ENCODE measurements at places on chromosomes 3 and 15.

DNA sequence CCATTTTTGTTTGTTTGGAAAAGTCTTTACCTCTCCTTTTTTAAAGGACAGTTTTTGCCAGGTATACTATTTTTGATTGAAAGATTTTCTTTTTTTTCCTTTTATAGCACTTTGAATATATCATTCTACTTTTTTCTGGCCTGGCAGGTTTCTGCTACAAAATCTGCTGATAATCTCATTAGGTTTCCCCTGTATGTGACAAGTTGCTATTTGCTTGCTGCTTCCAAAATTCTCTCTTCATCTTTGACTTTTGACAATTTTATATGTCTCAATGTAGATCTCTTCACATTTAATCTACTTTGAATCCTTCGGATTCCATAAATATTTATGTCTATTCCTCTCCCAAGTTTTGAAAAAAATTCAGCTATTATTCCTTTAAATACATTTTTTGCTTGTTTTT, 838.5 kb downstream of the IGSF11 start:
- DNase-seq = no peak

DNA sequence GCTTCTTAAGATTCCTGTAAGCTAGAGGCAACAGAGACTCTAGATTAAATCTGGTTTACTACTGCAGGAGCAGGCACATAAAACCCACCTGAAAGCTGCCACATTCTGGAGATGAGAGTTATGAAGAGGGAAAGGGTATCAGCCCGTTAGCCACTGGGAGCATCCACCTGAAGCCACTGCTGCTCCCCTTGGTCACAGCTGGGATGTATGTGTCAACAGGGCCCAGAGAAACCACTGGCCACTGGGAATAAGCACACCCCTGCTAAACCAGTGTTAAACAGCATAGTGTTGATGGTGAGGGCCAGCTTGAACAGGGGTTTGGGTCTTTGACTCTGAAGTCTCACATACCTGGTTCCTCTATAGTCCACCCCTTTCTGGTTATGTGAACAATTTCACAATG, 10.9 kb downstream of the SLCO2A1 start:
- no peak for DNase-seq

- no peak for DNase-seq
These were observed 57.4 kb downstream of the ABTB1 start for GRCh38 chr3:127730171-127730570.

- peak; percentile 67 for DNase-seq
These were observed 10.5 kb downstream of the ISG20 start for GRCh38 chr15:88649286-88649733.

DNA sequence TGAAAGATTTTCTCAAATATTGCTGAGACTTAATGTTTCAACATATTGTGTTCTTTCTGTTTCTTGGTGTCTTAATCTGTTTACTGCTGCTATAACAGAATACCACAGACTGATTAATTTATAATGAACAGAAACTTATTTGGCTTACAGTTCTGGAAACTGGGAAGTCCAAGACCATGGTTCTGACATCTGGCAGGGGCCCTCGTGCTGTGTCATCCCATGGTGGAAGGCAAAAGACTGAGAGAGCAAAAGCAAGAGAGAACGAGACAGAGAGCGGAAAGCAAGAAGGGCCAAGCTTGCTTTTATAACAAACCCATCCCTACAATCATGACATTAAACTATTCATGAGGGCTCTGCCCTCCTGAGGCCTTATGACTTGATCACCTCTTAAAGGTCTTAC, 88.7 kb downstream of the ARNT2 start:
- DNase-seq = no peak

DNA sequence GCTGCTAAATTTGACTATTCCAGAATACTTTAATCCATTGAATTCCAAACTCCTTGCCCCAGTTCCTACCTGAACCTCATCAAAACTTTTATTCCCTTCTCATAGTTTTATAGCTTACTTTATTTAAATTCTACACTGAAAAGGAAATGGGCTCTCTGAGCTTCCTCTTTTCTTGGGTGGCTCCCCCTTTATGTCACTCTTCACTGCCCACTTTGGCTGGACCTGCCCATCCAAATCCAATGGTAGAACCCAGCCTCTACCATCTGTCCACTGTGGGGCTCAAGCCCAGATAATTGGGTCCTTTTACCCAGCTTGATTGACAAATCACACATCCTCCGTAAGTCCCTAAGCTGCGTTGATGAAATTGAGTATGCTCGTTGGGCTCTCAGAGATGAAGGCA, 216.5 kb downstream of the BBX start:
- DNase-seq = no peak

DNA sequence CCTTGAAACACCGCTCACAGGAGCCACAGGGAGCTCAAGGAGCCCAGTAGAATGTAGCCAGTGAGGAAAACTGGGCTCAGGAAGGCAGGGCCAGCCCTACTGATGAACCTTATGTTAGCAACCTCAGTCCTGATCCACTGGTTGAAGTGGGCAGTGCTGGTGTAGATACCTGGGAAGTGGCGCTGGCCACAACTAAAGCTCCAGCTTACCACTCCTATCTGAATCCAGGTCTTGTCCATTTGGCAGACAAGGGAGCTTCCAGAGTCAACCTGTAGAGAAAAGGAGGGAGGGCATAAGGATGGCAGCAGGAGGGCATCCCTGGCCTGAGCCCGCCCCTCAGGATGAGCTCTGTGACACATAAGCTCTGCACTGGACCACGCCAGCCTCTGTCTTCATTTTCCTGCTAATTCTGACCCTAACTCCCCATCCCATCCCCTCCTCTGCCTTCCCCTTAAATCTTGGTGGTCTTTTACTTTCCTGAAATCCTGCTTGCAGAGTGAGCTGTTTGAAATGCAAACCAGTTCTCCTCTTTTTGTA, 2.1 kb upstream of the PRSS50 start:
- no peak for DNase-seq

GRCh38 chr3:39401983-39402382, 4.5 kb upstream of the RPSA start:
- DNase-seq = no peak

GRCh38 chr15:101105059-101105891, 146.6 kb downstream of the CHSY1 start:
- DNase-seq = no peak

DNA sequence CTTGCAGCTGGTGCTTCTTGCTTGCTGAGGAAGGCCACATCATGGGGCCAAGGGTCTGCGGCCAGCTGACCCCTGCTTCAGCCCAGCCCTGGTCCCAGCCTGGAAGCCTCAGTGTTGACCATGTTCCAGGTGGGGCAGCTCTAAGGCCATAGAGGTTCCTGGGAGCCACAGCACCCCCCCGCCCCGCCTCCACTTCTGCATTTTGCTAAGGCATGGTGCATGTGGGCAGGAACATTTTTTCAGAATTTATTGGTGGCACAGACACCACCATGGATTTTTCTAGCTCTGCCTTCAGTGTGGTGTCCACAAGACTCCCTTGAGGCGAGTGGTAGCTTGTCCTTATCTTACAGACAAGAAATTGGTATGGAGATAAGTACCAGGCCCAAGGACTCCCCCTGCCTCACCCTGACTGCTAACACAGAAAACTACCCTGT, 1.9 kb upstream of the CHST14 start:
- no peak for DNase-seq

- DNase-seq = no peak
These were observed 98.1 kb upstream of the ACP3 start for GRCh38 chr3:132218817-132219755.

GRCh38 chr3:75294124-75294523, 370.0 kb upstream of the FRG2C start:
- DNase-seq = no peak

- DNase-seq = no peak
These were observed 29.2 kb downstream of the PDHB start for GRCh38 chr3:58404396-58404795.

GRCh38 chr15:84828086-84828908, 11.1 kb downstream of the ALPK3 start:
- no peak for DNase-seq

DNA sequence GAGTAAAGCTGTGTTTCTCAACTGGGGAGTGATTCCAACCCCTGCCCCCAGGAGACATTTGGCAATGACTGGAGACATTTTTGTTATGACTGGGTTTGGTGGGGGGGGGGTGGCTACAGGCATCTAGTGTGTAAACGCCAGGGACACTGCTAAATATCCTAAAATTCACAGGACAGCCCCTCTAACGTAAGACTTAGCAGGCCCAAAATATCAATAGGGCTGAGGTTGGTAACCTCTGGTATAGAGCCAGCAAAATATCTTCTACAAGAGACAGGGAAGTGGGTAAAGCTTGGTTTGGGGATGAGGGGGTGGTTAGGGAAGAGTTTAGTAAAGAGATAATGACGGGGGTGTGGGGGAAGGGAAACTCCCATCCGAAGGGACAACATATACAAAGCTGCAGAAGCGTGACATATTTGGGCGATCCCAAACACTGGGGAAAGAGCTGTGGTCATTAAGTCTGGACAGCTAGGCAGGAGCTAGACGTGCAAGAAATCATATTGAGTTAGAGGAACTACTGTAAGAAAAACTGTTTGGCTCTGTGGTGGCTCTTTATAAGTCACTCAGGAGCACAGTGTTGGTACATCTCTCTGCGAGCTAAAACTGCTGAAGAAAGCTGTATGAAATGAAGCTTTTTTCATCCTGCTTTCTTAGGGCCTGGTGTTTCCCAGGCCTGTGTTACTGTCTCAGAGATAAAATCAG, 697 bp upstream of the TRIM69 start:
- no peak for DNase-seq

DNA sequence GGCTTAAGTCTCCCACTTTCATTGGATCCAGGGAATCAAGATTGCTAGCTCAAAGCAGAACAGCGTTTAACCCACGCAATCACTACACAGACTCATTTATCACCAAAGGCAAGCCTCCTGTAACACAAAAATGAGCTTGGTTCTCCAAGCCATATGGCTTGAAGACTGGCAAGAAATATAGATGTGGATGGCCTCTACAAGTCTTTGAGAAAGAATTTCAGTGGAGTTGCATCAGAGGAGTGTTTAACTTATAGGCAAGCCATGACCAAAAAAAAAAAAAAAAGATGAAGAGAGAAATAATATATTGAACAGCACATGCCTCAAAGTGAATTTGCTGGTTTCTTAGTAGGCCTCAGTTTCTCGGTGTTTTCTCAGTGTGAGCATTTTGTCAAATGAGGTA, 27.3 kb downstream of the PDZRN3 start:
- DNase-seq = no peak

DNA sequence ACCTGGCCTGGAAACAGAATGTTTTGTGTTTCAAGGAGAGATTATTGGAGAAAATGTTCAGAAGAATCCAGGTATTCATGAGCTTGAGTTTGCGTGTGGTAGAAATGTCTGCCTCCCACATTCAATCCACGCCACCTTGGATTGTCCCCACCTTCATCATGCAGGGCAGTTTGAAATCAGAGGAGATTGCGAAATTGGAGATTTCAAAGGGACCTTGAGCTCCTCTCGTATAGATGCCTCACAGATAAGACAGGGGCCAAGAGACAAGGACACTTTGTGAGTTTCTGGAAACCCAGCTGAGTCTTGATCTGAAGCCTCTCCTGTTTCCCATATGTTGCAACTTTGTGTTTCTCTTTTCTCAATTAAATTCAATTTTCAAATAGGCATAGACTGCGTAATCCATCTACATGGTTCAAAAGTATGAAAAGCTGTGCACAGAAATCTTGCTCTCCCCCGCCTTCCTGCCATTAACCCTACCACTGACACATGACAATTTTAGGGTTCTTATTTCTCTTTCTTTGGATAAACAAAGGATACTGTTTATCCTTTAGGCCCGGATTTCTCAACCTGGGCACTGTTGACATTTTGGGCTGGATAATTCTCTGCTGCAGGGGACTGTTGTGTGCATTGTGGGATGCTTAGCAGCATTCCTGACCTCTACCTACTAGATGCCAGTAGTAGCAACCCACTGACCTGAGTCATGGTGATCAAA, 53.8 kb downstream of the CMTM8 start:
- DNase-seq = no peak

DNA sequence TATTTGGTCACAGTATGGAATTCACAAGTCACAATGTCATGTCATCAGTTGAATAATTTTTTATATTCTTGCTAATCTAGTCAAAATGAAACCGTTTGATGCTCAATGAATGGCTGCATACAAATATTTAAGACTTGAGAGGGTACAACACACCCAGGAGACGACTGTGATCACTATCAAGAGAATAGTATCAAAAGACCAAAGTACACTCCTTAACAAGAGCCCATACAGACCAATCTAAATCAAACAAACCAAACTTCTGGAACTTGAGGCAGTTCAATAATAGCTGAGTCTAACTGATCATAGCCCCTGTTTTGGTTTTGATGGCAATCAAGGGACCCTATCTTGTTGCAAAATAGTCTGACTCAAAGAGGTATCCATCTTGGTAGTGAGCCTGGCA, 265.1 kb downstream of the THSD4 start:
- no peak for DNase-seq

DNA sequence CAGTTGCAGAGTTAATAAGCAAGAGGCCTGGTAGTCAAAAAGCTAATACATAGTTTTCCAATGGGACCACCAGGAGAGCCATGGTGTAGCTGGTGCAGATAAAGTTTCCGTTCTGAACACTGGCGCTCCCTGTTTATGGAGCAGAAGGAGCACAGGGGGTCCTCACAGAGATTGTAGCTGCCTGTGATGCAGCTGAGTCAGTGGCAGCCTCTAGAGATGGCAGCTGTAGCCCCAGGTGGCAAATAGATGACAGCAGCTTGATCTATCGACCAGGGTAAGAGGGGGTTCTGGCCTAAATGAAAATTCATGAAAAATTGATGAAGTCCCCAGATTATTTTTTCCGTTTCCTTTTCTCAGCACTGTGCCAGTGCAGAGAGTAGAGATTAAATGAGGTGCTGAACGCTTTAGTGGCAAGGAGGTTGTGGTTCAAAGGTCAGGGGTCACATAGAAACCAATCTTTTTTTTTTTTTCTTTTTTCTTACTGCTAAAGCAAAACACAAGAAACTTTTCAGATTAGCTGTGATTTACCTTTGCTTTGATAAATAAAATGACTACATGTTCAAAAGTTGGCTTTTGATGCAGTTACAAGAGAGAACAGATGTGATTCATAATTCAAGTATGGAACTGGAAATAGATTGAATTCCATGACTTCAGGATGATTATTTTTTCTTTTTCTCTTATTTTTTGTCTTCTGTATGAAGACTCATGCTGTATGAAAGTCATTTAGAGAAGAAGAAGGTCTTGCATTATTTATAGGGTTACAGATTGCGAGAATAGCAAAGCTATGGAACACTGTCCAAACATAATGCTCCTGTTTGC, 63.3 kb downstream of the ROBO2 start:
- no peak for DNase-seq

DNA sequence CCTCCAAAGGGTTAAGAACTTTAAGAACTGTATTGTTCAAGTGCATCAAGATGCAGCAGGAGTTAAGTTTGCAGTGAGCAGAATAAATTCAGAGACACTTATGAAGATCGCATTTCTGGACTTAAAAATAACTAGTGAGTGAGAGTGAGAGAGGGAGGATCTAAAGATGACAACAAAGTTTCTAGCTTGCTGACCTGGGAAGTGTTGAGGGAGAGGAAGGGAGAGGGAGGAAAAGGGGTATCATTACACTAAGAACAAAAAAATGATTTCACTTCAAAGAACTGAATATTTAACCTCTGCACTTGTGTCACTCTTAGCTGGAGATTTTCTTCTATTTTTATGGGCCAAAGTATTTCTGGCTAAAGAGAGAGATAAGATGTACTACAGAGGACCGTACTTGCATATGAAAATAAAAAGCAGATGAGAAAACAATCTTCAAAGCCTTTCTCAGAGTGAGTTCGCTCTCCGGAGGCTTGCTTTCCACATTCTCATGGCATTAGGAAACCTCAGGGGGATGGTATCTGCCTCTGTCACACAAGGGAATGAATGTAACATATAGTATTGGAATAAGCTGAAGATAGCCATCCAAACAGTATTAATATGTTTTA, 91.4 kb upstream of the TJP1 start:
- no peak for DNase-seq

- DNase-seq = no peak
These were observed 13.3 kb upstream of the KIF23 start for GRCh38 chr15:69400850-69401249.

Data from stimulated activated CD4-positive, alpha-beta T cell treated with anti-CD3 and anti-CD28 coated beads, TNF-alpha, amount 100 ng/mL, for 48 hours (primary cell).